Naive thymus-derived CD8-positive, alpha-beta T cell (primary cell): ENCODE measurements at places on chromosomes 5 and 9.

- DNase-seq: no peak
These were observed 413.9 kb downstream of the GADD45G start for GRCh38 chr9:90018688-90019087.

- no peak for DNase-seq
These were observed 247.2 kb downstream of the KIF4B start for GRCh38 chr5:155260798-155261197.

- DNase-seq: no peak
These were observed 48.7 kb upstream of the ACTBL2 start for GRCh38 chr5:57531333-57531732.

GRCh38 chr9:8655071-8655470, 855.5 kb upstream of the DMAC1 start:
- no peak for DNase-seq

GRCh38 chr5:134005417-134006061, 764 bp upstream of the VDAC1 start:
- DNase-seq: no peak

DNA sequence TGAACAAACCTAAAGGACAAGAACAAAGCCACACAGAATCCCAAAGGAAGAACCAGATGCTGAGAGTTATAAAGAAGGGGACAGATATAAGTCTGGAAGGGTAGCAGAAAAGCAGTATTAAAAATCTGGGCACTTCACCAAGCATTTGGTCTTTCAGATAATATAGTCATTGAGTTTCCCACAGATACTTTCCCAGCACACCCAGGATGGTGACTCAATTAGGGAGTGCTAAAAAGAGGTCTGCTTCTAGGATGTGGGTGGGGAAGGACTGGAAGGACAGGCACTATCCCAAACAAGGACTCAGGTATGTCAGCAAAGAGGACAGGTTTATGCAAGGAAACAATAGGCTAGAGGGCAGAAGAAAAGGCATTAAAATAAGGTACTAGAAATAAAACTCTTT, 59.3 kb downstream of the DIAPH1 start:
- DNase-seq: no peak

DNA sequence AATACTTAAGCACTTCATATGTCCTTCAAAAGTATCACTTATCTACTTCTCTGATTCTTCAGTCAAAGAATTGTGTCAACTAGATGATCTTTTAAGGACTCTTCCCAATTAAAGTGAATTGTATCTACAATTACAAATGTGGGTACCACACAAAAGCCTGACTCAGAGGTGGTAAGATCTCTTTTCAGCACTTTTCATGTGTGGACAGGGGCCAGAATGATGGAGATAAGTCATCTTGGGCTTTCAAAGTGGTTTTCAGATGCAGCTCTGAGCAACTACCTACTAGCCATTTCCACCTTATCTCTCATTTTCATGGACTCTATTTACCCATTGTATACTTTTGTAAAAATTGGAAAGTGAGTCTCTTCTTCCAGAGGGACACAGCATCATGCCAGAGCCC, 8.4 kb downstream of the COX7C start:
- DNase-seq: no peak
